ENCODE measurements at places on chromosomes 7 and 10.

GRCh38 chr10:98041352-98042043, 11.1 kb upstream of the CRTAC1 start:
- peak; percentile 75 for DNase-seq

GRCh38 chr10:13417459-13418126, 69.5 kb upstream of the SEPHS1 start:
- no peak for DNase-seq

- no peak for DNase-seq
Observed at GRCh38 chr10:86335257-86335656, 31.3 kb downstream of the GRID1 start.

GRCh38 chr7:47371317-47371716, 210.6 kb downstream of the TNS3 start:
- no peak for DNase-seq

DNA sequence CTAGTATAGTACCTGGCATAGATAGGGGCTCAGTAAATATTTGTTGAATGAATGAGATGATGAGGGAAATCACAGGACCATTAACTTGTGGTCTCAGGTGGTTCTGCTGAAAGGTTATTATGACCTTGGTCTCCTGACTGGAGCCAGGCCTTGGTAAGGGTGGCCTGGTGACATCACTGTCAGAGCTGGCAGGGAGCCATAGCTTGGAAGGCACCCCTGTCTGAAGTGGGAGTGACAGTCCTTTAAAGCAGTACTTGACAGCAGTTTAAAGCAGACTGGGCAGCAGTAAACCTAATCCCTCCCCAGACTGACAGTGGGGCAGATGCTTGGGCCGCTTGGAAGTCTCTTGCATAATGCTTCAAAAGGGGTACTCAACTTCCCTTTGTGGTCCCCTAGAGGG, 13.4 kb downstream of the DPCD start:
- DNase-seq: no peak

DNA sequence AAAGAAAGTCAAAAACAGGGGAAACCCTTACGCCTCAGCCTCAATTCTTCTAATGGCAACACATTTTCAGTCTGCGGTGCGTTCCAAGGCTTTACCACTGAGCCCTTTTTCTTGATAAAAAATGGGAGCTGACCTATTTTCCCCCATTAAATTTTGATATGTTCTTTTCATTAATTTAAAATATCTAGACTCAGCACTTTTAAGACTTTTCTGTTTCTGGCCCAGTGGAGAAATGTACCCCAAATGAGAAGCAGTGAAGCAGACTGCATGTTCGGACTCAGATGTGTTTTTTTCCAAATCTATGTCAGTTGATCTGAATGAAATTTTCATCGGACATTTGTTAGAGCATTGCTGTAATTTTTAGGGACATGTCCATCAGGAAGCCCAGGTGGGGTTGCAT, 126.2 kb downstream of the SEC23IP start:
- DNase-seq: no peak

- no peak for DNase-seq
Observed at GRCh38 chr10:110657973-110658691, 14.0 kb downstream of the RBM20 start.

- DNase-seq: no peak
Observed at GRCh38 chr7:49775065-49775948, 1.9 kb downstream of the VWC2 start.

DNA sequence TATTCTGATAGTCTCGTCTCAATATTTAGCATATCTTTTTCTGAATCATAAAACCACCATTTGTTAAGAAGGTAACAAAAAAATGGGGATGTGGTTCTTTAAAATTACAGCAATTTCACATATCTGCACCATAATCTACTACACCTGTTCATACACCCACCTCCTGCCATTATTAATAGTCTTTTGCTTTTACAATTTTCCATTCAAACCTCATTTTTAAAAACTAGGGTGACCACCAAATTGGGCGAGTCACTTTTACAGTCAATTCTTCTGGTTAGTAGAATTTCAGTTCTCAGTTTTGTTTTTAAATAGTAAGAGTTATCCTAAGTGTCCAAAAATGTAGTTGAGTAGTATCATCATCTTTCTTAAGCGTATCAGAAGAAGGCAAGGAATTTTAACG, 48.4 kb upstream of the GSAP start:
- no peak for DNase-seq

DNA sequence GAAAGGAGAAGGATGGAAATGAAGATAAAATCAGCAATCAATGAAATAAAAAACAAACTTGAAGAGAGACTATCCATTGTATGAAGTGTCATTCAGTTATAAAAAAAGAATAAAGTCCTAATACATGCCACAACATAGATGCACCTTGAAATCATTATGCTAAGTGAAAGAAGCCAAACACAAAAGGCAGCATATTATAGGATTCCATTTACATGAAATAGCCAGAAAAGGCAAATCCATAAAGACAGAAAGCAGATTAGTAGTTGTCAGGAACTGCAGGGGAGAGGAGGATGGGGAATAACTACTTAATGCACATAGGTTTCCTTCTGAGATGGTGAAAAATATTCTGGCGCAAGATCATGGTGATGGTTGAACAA, 6.6 kb upstream of the PON1 start:
- DNase-seq: no peak

- DNase-seq: no peak
Observed at GRCh38 chr10:95820363-95820762, 64.4 kb downstream of the ENTPD1 start.

GRCh38 chr7:31724696-31725095, 37.7 kb downstream of the PPP1R17 start:
- DNase-seq: no peak

DNA sequence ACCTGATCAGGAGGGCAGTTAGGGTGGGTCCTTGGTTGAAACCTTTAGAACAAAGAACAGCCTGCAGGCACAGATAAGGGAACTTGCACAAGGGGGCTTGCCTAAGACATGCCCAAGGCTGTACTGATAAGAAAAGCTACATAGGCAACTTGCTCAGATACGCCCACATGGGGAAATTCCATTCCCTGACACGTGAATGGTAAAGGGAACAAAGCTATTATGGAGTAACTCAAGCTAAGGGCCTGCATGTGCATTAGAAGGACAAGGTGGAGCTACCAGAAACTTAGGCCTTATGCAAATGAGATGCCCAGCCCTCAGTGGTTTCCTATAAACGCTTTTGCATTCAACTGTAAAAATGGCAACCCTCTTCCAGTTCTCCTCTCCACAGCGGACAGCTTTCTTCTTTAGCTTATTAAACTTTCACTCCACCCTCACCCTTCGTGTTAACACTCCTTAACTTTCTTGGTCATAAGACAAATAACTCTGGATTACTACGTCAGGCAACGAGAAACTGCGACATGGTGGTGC, 1192.1 kb upstream of the CELF2 start:
- no peak for DNase-seq

- DNase-seq: no peak
Observed at GRCh38 chr7:106866298-106867281, 1.5 kb downstream of the PIK3CG start.

DNA sequence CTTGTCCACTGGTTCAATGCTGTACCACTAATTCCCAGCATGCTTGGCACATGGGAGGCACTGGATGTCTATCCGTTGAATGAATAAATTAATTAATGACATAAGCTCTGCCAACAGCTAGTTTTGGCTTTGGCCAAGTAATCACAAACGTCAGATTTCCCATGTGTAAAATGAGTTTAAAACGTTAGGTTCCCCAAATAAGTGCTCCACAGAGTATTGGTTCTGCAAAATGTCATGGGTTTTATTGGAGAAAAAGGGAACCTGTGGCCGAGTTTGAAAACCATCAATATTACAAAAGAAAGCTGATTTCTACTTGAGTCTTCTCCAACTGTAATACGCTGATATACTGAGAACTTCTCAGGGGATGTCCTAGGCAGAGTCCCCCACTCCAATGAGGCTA, 23.2 kb downstream of the ELMO1 start:
- no peak for DNase-seq

- DNase-seq: no peak
Observed at GRCh38 chr7:50329775-50330174, 25.3 kb downstream of the IKZF1 start.

GRCh38 chr7:108589874-108590273, 20.2 kb downstream of the DNAJB9 start:
- no peak for DNase-seq

GRCh38 chr10:132447446-132448247, 50.6 kb downstream of the PWWP2B start:
- DNase-seq: no peak

DNA sequence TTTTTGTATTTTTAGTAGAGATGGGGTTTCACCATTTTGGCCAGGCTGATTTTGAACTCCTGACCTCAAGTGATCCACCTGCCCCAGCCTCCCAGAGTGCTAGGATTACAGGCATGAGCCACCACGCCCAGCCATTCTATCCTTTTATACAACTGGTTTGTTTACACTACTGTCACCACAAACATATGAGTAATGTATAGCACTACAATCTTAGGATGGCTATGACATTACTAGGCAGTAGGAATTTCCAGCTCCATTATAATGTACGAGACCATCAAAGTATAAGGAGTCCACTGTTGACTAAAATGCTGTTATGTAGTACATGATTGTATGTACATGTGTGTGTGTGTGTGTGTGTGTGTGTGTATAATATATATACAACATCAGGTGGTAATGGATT, 1126.1 kb upstream of the LRRN3 start:
- no peak for DNase-seq

DNA sequence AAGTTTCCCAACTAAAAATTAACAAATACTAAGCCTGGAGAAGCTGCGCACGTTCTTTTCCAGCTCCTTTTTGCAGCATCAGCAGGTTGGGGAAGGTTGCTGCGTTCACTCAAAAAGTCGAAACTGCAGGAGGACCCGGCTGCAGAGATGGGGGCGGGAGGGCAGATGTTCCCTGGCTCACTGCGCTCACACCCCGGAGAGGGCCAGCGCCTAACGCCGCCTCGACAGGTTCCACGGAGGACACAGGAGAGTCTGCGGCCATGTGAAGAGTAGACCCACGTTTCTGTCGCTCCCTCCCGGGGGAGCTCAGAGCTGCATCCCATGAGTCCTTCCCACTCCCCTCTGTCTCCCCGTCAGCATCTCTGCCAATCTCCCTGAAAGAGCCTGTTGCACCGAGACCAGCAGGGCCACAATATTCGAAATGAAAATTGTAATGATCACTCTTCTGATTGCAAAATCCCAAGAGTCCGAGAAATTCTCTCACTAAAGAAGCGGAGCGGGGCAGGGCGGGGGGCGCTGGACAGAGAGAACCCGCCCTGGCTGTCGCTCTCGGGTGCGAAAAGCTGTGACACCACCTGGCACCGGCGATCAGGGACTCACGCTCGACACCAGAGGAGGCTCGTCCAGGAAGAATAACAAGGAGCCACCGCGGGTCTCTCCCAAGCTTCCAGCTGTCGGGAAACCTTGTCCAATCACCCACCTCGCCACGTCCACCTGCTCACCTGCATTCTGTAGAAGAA, 131.5 kb upstream of the PFKP start:
- DNase-seq: no peak

- DNase-seq: no peak
Observed at GRCh38 chr10:5355594-5356301, 9.0 kb upstream of the UCN3 start.

DNA sequence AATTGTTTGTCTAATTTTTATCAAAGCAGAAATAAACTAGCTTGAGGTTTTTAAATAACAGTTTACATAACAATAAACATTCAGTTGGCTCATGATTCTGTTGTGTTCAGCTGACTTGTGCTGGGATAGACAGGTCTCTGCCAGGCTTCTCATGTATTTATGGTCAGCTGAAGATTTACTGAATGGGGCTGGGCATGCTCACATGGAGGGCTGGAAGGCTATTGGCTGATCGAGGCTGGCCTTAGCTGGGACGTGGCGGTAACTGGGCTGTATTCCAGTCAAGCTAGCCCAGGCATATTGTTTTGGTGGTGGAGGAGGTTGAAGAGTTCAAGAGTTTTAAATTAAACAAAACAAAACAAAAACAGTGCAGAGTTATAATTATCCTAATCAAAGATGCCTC, 251.0 kb upstream of the MTPN start:
- DNase-seq: no peak

DNA sequence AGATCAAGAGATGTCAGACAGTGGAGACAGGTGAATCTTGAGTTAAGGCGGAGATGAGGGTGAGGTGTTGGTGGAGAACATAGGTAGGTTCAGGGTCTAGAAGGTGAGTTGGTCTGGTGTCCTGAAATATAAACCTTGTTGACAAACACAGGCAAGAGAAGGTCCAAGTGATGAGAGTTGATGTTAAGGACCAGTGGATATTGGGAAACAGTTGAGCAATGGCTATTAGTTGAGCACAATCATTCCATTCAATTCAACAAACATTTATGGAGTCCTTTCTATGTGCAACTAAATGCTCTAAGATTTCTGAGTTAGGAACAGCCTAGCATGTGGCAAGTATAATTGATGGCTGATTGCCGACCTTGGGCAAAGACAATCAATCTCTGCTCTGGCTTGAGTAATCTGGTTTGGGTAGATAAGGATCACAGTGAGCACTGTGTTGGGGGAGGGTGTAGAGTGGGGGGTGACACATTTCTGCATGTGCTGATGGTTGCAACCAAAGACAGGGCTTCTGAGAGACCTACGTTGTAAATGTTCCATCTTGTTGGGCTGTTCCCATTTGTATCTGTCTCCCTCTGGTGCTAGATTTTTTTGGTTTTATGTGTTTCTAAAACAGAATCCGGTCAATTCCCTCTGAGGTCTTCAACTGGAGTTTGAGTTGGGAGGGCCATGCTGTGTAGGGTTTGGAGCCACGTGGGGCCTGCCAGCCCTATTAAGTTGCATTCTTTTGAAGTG, 201.1 kb downstream of the BAMBI start:
- DNase-seq: no peak

- DNase-seq: no peak
Observed at GRCh38 chr10:8817299-8817698, 762.8 kb downstream of the GATA3 start.

GRCh38 chr10:74994854-74995253, 116.6 kb upstream of the SAMD8 start:
- no peak for DNase-seq

DNA sequence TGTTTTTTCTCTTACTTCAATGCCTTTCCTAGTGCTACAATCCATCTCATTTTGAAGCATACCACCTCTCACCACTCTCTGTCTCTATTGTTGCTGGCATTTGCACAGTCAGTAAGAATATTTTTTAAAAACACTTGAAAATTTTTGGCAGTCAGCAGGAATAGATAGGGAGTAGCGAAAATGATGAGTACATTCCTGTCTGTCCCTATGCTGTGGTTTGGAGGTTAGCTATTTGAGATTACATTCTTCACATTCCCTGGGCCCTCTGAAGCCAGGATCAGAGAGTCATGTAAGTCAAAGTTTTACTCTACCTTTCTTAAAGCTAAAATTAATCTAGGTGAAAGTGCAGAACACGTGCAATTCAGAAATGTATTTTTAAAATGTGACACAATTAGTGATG, 53.0 kb upstream of the MAGI2 start:
- no peak for DNase-seq

DNA sequence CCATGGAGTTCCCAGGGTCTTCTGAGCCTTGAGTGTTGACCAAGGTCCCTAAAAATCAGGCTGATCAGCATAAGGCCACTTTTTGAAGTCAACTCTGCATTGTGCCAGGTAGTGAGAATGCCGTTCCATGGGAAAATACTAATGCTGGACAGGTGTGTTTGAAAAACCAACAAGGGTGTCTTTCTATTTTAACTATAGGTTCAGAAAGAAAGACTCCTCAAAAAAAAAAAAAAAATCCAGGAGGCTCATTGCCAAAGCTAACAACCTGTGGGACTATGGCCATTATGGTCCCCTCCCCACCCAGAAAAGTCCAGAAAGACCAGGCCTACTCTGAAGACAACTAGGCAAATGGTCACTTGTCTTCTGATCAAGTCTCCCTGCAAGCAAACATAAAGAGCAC, 44.4 kb downstream of the NRAP start:
- DNase-seq: no peak

- DNase-seq: no peak
Observed at GRCh38 chr10:101940916-101941315, 97.3 kb upstream of the KCNIP2 start.

Measured in HEK293T (cell line).